Activated CD8-positive, alpha-beta T cell treated with anti-CD3 and anti-CD28 coated beads for 36 hours (primary cell): ENCODE measurements at places on chromosomes 4 and X. TPM values are rescaled to one million over a fixed set of nuclear protein-coding genes. Genes with fewer than 3 reads are reported as not detected.

LRP2BP gene
- total RNA-seq = 1.1 TPM

GPC3 gene
- total RNA-seq = 0.58 TPM

SSX3 gene
- not detected for total RNA-seq

TEX11 gene
- not detected for total RNA-seq

GRCh38 chr4:140630246-140630645 lies 61.5 kb upstream of the UCP1 start:
- DNase-seq = no peak

DNA sequence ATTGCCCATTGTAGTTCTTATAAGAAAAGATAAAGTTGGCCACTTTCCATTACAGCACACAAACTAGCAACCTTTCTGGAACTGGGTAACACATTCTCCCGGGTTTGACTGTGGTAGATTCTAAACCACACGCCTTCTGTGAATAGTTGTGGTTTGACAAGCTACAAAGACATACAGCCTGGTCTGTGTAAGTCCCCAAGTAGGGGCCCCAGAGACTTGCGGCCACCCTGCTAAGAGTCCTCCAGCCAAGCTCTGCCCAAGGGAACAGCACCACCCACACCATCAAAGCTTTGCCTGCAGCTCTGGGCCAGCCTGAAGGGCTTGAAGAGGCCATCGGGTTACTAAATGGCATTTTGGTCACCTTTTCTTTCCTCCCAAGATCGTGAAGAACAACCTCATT lies 203.4 kb downstream of the MAML3 start:
- DNase-seq = peak; percentile 85

- DNase-seq = no peak
Observed at GRCh38 chrX:100745806-100746537, 14.1 kb upstream of the SYTL4 start.

DNA sequence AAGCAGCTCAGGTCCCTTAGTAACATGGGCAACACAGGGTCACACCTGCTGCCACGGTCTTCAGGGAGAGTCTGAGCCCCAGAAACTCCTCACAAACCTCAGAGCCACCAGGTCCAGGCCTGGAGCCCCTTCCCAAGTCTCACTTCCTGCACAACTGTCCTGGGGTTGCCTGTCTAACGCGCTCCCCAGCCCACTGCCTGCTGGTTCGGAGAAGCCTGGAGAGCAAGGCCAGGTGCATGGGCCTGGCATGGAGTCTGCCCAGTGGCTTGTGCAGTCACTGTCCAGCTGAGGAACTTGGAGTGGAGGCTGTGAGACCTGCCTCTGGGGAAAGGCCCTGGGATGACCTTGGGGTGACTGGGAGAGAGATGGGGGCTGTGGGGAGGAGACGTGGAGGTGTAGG lies 28.0 kb downstream of the FAM53A start:
- no peak for DNase-seq

DNA sequence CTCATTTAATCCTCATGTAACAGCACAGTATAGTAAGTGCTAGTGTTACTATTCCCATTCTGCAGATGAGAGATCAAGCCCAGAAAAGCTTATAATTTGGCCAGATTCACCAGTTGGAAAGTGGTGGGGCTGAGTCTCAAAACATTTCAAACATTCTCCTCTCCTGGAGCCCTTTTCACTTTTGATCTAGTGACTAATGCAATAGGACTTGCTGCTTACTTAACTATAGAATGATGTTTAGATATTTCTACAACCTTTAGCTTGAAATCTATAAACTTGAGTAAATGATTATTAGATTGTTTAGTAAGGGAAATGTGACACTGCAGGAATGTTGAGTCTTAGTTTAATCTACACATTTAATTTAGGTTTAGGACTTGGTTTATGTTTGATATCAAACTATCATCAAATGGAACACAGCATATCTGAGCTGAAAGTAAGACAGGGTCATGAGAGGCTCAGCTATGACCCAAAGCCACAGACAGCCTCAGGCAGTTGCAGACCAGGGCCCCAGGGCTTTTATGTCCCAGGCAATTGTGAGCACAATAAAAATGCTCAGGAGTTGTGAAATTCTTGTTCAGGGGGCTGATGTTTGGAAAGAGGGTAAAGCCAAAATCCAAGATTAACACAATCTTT lies 199.5 kb upstream of the HS3ST1 start:
- no peak for DNase-seq

DNA sequence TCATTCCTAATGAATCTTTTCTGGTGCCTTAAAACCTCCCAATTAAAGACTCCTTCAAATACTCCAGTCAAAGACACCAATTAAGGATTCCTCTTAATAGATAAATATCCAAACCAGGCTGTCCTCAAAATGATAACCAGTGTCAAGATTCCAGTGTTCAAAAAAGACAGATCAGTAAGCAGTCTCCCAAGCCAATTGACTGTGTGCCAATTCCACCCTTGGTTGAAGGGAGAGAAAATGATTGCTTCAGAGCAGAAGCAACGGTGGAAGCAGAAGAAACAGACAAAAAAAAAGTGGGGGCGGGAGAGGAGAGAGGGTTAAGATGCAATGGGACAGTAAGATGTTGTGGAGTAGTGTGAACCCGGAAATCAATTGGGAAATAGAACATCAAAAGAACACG lies 216.0 kb upstream of the FTHL17 start:
- no peak for DNase-seq
